Activated CD4-positive, CD25-positive, alpha-beta regulatory T cell treated with anti-CD3 and anti-CD28 coated beads, Interleukin-2, amount 50 U/mL, for 16 hours (primary cell): ENCODE measurements at places on chromosomes 4 and X.

GRCh38 chr4:89915937-89916336 is 21.3 kb downstream of the MMRN1 start:
- DNase-seq = no peak

- no peak for DNase-seq
Measured at GRCh38 chrX:5474282-5474681, 754.4 kb downstream of the NLGN4X start.

DNA sequence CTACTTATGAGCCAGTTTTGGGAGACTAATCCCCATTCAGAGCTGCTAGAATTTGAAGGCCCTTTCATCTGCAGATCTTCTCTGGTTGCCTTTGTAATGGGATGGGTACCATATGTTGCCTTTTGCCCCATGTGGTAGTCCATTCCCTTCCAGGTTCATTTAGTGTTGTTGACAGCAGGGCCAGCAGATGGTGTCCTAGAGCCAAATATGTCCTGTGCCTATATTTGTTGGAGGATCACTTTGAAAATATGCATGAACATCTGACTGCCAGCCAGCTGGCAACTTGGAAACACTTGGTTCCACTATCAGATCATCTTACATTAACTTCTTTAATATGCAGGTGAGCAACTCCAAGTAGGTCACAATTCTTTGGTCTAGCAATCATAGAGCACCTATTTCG is 30.4 kb downstream of the CFAP299 start:
- DNase-seq = peak; percentile 12

- no peak for DNase-seq
Measured at GRCh38 chrX:44890247-44890646, 17.3 kb downstream of the KDM6A start.

GRCh38 chr4:54745031-54745770 is 87.4 kb downstream of the KIT start:
- no peak for DNase-seq

DNA sequence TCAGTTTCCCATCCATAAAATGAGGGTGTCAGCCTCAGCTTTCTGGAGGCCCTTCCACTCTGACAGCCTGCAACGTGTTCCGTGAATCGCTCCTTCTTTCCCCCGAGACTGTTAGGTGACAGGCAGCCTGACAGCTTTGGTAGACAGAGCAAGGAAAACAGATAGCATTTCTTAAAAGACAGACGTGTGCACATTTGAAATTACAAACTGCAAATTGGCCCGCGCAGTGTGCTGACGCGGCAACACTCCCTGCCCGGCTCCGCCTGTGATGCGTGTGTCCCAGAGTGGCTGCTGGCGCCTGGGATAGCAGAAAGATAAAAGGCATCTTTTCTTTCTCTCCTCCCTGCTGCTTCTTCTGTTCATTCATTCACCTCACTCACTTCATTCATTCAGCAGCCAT is 245.3 kb downstream of the AFAP1 start:
- no peak for DNase-seq

DNA sequence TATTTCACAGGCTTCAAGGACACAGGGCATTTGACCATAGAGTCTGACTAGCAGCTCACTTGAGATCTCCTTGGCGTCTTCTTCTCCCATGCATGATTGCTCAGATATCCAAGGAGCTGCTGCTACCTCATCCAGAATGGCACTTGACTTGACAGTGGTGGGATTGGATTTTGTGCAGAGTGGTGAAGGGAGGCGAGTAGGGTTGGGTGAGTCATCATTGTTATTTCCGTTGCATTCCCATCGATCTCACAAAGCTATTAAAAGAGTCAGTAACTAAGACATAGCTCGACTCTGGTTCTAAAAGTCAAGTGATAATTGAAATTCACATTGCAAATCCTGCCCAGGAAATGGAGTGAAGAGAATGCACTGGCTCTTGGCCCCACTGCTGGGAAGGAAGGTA is 27.7 kb downstream of the NHSL2 start:
- no peak for DNase-seq

GRCh38 chrX:43618366-43619205 is 37.5 kb upstream of the MAOA start:
- DNase-seq = no peak

DNA sequence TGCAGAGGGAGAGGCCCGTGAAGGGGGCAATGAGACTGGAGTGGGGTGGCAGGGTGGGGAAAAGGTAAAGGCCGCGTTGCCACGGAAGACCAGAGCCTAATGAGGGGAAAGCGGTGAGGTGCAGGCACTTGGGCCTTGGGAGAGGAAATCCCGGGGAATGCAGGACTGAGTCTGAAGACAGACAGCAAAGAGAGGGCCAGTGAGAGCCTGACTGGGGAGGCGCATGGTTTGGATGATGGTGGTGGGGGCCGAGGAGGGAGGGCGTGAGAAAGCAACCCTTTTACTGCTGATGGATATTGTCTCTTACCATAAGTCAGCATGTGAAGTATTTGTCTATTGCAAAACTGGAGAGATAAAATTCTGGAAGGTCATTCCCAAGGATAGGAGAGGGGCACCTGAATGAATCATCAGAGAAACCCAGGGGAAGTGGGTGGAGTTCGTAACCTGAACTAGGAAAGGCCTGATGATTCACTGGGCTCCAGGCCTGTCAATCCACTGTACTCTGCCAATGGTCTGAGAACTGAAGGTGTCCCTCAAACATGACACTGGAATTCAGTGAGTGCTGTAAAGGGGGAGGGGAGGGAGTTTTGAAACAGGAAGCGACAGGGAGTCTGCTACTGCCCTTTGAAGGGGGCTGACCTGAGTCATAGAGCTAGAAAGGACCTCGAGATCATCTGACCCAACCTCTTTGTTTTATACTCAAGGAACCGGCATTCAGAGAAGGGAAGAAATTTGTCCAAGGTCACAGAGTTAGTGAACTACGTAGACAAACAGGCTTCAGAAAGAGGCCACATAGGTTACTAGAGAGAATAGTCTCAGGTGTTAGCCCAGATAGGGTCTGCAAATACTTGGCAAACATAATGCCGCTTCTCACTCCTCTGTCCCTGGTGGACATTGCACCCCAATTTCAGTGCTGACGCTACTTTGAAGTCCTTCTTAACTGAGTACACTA is 52.2 kb downstream of the NALF2 start:
- no peak for DNase-seq

DNA sequence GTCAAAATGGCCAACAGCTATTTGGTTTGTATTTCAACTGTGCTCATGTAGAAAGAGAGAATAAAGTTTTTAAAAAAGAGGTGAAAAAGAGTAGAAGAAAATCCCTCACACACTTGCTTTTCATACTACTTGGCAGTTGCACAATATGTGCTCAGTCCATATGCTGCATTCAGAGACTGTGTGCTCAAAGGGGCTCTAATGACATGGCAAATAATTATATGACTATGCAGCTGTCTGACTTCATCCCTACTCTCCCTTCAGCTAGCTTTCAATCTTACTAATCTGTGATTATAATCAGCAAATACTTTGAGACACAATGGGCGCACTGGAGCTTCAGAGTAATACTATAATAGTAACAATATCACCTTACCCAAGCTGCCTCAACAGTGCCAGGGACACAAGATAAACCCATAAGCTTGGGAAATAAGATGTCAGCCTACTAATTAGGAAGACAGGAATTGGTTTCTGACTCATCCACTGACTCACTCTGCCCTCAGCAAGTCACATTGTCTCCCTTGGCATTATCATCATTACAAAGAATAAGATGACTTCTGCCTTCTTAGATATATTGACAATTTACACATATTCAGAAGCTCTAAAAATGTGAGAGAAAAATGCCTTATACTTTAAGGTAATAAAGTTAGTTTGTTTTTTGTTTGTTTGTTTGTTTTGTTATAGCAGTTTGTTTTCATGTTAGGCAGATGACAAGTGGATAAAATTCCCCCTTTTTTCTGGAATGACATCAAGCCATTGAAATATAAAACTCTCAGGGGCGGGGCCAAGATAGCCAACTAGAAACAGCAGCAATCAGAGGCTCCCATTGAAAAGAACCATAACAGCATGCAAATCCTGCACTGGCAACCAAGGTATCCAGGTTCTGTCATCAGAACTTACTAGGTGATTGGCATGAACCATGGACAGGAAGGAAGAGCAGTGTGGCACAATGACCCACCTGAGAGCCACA is 311.6 kb downstream of the FAM133A start:
- no peak for DNase-seq

- DNase-seq = no peak
Measured at GRCh38 chrX:23871905-23872546, 35.7 kb downstream of the APOO start.

DNA sequence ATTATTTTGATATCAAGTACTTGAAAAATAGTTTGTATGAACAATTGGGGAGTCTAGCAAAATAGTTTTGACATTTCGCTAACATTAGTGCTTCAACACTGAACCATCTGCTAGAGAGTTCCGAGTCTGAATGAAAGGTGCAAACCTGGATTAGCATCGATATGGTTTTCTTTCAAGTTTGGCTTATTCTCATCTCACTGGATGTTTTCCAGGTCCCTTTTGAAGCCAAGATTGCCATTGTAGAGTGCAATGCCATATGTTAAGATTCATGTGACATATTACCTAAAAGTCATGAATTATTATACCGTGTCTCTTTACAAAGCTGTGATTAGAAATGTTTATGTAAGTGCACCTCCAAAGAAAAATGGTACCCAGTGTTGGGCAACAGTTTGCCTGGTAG is 36.8 kb upstream of the NAA11 start:
- DNase-seq = no peak

- DNase-seq = no peak
Measured at GRCh38 chr4:123748806-123749205, 352.2 kb downstream of the SPRY1 start.

GRCh38 chr4:101230801-101231426 is 116.4 kb downstream of the PPP3CA start:
- no peak for DNase-seq
